Right cardiac atrium (tissue), 5 donors: ENCODE measurements at places on chromosomes 3 and 15. TPM values are rescaled to one million over a fixed set of nuclear protein-coding genes. Genes with fewer than 3 reads are reported as not detected.

DNA sequence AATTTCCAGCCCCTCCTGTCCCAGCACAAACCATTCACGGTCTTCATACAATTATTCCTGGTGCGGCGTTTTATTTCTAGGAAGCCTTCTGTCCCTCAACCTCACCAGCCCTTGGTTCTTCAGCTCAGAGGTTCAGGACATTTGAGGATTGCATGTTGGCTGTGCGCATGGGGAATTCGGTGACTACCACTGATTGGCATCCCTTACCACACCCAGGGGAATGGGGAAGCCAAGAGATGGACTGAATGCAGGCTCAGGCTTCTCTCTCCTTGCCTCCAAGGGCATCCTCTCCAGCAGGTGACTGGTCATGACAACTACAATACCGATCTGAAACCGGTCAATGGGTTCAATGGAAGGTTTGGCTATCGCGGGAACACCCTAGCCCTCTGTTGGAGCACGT, 153.8 kb downstream of the MTHFS start:
- no peak for DNase-seq

DNA sequence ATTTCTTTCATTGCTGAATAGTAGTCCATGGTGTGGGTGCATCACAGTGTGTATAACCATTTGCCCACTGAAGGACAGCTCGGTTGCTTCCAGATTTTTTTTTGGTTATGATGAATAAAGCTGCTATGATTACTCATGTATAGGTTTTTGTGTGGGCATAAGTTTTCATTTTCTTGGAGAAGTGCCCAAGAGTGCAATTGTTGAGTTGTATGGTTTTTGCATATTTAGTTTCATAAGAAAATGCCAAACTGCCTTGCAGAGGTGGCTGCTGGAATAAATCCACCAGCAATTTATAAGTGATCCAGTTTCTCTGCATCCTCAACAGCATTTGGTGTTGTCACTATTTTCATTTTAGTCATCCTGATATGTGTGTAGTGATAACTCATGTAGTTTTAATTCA, 8.4 kb upstream of the SPESP1 start:
- DNase-seq = no peak

GRCh38 chr3:60641354-60641753, 609.9 kb downstream of the FHIT start:
- no peak for DNase-seq

GRCh38 chr3:148221303-148221702, 476.4 kb upstream of the AGTR1 start:
- DNase-seq = no peak

GRCh38 chr3:123644358-123644757, 59.5 kb upstream of the HACD2 start:
- no peak for DNase-seq

DNA sequence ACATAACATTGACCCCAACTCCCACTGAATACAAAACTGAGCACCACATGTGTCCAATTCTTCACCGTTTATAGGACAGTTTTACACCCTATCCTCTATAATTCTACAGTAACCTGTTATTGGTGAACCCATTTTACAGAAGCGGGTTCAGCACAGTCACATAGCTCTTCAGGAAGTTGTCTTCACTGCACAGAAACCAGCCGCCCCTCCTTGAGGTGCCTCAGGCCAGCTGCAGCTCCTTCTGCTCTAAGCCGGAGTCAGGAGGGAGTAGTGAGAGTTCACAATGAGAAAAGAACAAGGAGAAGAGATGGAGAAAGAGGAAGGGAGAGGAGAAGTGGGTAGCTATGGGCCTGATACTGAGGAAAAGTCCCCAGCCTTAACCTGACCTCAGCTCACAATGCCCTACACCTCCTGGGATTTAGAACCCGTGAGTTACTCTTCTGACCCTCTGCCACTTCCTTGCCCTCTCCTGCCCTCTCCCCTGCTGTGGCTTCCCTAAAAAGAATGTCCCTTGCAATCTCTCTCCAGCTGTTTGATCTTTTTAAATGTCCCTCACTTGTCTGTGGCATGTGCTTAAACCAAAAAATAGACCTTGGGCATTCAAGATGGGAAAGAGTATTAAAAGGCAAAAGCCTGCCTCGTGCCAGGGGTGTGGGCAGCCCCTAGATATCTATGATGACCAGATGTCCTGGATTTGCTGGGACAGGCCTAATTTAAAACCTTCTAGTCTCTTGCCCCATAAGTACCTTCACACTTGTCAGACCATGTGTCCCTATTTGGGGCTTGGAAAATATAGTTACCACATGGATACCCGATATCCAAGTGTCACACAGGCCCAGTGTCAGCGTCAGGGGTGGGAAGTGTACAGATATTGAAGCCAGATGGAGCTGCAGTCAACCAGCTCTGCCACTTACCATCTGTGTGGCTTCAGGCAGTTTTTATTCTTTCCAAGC, 71.3 kb upstream of the HES1 start:
- no peak for DNase-seq

GRCh38 chr3:41668379-41668778, 293.5 kb downstream of the ULK4 start:
- DNase-seq = no peak

DNA sequence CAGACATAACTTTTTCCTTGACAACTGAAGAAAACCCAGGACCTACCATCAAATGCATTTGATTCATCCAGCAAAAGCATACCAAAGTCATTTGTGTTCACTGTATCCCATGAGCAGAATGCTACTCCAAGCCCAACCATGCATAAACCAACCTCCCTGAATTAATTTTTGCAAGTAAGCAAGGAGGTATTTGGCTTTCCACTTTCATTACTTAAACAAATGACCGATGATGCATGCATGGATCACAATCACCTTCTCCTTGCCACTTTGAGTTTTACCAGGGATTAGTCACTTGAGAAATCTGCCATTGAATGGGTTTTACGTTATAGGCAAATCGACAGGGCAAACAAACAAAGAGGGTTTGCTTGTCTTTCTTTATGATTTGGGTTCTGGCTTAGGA, 214.8 kb downstream of the FMN1 start:
- DNase-seq = no peak

DNA sequence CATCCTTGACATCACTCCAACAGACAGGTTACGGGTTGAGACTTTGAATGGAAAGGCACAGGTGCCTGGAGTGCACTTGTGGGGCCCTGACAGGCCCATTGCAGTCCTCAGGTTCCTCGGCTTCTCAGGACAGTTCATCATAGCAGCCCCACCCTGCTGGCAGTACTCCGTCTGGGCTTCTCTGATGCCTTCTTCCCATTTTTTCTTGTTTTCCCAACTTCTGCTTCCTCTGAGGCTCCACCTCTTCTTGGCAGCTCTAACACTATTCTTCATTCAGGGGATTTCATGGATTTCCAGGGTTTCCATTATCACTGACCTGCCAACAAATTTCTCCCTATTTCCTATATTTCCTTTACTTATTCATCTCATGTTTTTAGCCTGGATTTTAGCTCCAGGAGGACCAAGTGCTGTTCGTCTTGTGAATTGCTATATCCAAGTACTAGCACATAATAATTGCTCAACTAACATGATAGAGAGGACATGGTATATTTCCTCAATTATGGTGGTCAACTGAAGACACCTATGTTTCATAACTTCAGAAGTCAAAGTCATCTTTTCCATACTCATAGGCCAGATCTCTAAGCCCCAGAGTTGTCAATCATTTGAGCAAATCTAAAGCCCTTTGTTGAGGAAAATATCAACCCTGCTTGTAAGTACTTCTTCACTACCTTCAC, 16.2 kb downstream of the NCEH1 start:
- DNase-seq = no peak

- DNase-seq = no peak
These were observed 92.3 kb upstream of the LRIG1 start for GRCh38 chr3:66592927-66593625.

DNA sequence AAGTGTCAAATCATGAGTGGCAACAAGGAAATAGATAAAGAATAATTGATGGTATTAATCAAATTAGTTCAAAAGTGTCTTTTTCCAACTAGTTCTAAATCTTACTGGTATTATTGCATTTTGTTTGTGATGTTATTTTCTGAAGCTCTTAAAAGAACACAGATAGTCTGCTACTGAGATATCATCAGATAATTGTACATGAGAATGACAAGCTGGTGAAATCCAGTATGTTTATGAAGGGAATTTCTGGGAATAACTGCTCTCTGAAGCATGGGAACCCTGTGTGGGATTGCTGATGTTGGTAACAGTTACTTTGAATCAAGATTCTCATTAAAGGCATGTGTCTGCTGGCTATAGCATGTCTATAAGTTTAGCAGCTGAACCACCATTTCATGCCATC, 190.3 kb upstream of the CDIN1 start:
- DNase-seq = no peak

- no peak for DNase-seq
These were observed 66.6 kb upstream of the LARS2 start for GRCh38 chr3:45321607-45322391.

DNA sequence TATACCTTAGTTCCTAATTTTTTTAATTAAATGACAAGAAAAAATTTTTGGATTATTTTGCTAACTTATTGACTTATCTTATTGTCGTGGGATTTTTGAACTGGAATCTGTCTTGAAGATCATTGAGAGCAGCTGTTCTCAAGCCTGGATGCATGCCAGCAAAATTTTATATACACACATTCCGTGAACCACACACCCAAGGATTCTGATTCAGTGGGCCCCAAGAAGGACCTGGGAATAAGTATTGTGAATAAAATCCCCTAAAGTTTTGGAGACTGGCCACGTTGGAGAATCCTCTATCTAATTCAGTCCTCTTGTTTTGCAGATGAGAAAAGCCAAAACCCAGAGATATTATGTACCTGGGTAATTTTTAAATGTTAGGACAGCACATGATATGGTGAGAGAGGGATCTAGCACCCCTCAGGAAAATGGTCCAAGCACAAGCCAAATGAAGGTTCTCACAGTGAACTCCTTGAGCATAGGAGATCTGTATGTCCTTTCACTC, 55.2 kb downstream of the UNC13C start:
- no peak for DNase-seq

DNA sequence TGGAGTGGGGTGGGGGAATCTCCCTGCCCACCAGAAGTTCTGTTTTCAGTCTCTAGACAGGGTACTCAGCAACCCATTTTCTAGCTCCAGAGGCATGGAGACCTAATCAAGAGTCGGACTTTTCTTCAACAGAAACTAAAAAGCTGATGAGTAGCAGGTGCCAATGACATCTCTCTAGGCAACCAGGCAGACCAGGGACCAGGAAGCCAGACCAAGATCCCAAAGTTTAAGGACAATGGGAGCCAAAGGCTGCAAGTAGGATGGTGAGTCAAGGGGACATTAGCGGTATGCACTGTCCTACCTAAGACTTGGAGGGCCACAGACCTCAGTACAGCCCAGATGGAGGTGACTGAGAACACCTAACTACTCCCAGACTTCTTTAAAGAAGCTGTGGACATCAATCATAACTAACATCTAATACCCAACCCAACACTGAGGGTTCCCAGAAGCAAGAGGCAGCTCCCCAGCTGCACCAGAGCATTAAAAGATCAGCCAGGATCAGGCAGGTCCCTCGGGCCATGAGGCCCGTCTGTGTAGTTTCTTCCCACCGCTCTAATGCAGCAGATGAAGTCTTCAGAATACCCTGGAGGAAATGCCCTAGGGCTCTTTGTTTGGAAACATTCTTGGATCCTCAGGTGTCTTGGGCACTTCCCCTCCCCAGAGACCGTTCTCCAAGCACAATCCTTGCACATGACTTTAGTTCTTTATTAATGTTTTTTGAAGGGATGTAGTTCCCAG, 979 bp downstream of the CCDC71 start:
- no peak for DNase-seq

DNA sequence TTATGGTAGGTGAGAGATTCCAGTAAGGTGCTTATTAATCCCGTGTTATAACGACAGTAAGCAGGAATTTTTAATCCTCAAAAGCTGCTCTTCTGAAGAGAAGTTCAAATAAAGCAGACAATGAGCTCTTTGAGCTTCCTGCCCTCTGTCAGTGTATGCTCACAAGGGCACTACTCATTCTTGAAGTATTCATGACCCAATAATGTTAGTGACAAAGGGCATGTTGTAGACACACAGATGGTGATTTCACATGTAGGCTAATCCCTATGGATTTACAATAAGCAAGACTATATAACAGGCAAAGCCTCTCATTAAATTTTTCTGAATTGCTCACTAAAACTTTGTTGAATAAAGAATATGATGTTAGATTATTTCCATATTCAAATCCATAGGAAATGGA, 578.6 kb downstream of the RSL24D1 start:
- no peak for DNase-seq

DNA sequence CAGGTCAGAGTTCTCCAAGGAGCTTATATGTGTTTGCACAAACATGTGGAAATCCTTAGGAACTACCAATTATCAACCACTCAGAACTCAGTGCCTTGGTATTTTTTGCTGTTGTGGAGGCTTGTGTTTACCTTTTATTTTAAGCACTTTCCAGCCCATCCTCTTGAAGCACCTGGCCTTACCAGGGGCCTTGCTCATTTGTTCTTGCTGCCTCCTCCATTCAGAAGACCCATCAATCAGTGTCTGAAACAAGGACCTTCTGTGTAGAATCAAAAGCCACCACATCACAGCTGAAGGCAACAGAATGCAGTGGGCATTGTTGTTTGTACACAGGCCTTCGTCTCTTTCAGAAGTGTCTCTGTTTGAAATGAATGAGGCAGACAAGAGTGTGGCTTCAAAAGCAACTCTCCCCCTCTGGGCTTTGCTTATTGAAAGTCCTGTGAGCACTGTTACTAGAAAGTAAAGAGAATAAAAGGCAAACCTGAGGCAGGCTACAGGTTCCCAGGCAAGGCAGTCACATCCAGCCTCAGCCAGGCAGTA, 24.5 kb upstream of the LIPC start:
- no peak for DNase-seq

DNA sequence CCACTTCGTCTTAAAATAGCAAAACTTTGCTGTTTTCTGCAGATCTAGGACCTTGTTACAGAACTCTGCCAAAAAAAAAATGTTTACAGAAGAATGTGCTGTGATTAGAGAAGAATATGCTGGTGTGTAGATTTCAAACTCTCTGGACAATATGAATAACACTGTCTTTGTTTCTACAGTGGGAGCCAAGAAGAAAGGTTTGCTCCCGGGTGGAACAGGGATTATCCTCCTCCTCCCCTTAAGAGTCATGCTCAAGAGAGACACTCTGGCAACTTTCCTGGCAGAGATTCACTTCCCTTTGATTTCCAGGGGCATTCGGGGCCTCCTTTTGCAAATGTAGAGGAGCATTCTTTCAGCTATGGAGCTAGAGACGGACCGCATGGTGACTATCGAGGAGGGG, 27.3 kb downstream of the RBM6 start:
- DNase-seq = no peak

The HYAL1 gene
- 20.8 TPM for total RNA-seq

The GP9 gene
- not detected for total RNA-seq

The ADAMTS9 gene
- total RNA-seq = 13.0 TPM

The CAND2 gene
- 58.8 TPM for total RNA-seq

The ZNF80 gene
- not detected for total RNA-seq

The ARGFX gene
- total RNA-seq = not detected

The CLEC3B gene
- 170 TPM for total RNA-seq

The TATDN2 gene
- total RNA-seq = 21.1 TPM

The MESP1 gene
- 3.4 TPM for total RNA-seq

The P2RY14 gene
- total RNA-seq = 1.1 TPM

The RASGRP1 gene
- 1.4 TPM for total RNA-seq

The GOLGA6L7 gene
- total RNA-seq = not detected
